ENCODE measurements at places on chromosomes 6 and 20.

DNA sequence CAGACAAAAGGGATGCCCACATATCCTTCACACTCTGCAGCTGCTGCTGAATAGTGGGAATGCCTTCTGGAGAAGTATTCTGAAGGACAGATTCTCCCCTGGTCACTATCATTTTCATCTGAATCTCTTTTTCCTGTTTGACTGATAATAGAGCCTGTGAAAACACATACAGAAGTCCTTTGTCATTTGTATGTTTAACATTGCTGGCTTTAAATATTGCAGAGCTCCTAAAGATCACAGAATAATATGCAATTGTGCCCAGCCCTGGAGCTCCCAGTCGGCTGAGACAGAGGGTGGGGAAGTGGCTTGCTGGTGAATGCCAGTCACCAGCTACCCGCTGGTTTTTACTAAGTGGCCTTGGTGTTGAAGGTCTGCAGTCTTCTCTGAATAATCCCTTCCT, 272.3 kb downstream of the SYNE1 start:
- DNase-seq, result no peak

DNA sequence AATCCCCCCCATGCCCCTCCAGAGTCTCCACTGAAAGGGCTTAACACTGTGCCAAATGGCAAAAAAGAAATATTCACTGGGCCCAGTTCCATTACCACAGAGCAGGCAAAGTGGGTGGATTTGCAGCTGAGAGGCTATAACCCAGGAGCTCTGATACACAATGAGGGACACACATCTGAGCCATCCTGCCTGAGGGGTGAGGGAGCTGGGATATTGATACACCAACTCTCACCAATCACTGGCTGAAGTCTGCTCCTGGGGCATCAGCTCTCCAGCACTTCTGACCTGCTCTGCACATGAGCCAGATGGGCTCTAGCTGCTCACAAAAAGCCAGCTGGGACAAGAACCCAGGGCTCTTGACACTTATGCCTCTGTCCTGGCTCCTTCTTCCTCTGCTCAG, 4.9 kb downstream of the BPIFB1 start:
- DNase-seq, result no peak

- no peak for DNase-seq
Observed at GRCh38 chr6:105795913-105796517, 290.1 kb upstream of the PRDM1 start.

- DNase-seq, result no peak
Observed at GRCh38 chr6:116476002-116476678, 15.0 kb downstream of the CALHM6 start.

DNA sequence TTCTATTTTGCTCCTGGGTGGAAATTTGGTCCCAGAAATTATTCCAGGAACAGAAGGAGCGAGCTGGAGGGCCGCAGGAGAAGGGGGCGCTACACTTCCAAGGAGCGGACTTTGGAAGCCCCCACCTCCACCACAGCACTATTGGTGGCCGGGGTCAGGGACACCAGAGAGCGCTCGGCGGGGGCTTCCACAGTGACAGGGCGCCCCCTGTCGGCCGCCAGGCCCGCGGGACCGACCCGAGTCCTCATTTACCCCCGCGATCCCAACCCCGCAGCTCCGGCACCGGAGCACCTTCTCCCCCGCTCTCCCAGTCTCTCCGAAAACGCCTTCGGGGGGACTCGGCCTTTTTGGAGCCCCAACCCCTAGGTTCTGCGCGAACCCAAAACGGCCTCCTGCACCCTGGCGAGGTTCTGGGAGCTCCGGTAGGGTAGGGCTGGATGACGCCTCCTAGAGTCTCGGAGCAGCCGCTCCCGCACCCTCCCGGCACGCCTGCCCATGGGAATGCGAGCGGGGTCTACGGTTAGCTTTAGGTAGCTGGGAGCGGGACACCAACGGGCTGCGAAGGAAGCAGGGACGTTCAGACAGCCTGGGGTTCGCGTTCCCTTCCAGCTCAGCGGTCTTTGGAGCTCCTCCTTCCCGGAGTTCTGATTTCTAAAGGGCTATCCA, 2.4 kb upstream of the FOXA2 start:
- DNase-seq, result no peak

DNA sequence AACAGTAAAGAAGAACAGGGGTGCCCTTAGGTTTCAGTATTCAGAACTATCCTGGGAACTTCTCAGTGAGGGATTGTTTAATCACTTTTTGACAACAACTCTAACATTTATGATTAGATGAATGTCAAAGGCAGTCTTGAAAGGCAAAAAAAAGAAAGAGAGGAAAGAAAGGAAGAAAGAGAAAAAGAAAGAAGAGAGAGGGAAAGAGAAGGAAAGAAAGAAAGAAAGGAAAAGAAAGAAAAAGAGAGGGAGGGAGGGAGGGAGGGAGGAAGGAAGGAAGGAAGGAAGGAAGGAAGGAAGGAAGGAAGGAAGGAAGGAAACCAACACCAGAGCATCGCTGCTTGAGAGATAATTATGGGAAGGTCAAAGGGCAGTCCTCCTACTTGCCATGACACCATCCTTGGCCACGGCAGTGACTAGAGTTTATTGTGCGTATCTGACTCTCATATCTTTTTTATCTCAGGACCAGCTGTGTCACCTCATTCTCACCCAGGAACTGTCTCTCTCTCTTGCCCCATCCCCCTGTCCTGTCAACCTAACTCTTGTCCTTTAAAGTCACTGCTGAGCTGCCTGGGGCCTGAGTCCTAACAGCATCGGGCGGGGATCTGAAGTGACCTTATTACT, 96.8 kb upstream of the ATXN1 start:
- DNase-seq, result no peak

- no peak for DNase-seq
Observed at GRCh38 chr6:138405816-138406413, 1.9 kb downstream of the HEBP2 start.

DNA sequence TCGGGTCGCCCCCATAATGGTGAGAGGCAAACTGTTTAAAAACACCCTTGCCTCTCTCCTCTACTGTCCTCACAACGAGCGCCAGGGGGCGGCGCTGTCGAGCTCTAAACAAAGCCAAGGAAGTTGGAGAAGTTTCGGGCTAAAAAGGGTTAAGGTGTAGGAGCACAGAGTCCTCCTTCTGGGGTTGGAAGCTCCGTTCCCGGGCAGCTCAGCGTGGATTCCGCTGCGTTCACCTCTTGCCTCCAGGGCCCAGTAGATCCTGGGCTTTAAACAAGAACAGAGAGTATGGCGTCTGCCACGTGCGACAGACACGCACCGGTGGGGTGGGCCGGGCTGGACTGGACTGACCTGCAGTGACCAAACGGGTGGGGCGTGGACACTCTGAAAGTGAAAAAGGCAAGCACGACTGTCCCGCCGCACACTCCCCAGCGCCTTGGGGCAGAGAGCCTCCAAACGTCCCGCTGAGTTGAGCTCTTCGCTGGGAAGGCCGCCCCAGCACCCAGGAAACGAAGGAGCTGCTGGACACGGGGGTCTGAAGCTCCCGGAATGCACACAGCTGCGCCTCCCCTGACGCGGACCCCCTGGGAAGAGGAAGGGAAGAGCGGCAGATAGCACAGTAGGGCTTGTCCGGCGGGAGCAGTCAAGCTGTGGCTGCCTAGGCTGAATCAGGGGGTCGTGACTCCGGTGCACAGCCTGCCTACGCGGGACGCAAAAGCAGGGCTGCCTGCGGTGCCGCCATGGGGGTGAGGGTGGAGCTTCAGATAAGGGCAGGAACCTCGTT, 1.6 kb upstream of the THBD start:
- DNase-seq, result peak; percentile 70

GRCh38 chr20:46946181-46946624, 51.6 kb downstream of the EYA2 start:
- no peak for DNase-seq

DNA sequence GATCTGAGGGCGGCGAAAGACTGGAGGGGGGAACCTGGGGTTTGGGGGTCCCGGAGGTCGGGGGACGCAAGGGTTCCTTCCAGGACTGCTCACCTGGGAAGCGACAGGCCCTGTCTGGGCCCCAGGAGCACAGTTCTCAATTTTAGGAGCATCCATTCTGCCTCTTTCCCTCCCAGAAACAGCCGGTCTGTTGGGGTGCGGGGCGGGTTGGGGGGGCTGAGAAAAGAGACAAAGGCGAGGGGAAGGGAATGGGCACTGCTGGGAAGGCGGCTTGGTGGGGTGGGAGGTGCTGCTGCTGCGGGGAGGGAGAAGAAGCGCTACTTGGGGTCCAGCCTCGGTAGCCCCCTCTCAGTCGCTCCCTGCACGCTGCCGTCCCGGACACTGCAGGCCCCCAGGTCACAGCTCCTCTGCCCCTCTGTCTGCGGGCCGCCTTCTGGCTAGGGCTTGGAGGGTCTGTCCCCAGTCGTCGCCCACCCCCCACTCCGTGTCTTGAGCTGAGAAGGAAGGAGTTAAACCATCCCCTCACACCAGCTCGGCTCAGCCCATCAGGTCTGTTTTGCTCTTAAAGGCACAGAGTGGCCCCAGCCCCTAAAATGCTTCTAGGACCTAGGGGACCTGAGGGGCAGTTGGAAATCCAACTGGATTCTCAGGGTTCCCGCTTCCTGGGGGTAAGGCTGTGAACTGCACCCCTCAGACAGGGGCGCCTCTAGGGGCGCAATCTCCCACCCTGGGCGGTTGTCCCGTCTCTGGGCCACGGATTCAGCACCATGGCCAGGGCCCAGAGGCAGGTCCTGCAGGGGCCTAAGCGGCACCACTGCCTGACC, 690 bp downstream of the GDAP1L1 start:
- no peak for DNase-seq

DNA sequence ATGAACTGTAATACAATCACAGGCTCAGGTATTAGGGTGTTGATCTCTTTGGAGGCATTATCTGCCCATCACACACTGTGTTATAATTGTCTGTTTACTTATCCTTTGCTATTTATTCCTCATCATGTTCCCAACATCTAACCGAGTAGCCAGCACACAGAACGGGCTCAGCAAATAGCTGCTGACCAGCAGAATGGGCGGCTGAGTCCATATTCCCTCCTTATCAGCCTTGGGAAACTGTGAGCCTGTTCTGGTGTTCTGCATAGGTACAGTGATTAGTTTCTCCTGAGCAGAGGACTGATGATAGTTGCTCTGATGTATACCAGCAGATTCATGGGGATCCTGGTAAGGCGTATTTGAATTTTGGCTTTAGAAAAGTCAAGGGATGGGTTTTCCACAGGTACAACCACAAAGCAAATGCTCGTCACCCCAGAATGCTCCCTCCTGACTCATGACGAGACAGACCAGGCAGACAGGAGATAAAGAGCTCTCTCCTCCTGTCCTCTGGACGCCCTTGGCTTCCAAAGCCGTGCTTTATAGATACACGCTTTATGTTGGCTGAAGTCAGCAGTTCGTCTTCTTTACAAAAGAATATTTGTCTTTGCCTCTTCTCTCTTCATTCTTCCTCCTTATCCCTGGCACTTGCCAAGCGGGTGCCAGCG, 166.7 kb downstream of the TTLL2 start:
- no peak for DNase-seq

DNA sequence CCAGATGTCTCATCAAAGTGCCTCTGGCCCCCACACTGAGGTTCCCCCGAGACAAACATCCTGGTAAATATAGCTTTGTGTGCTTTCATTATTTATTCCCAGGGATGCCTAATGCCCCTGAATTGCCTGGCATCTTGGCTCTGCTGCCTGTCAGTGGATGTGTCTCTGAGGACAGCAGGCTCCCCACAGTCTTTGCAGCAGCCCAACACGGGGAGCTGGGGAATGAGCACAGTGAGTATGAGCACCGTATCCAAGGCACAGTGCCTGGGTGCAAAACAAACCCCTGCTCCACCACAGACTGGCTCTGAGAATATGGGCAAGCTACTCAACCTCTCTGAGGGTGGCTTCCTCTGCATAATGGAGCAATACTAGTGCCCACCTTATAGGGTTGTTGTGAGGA, 165.9 kb downstream of the PTPRT start:
- DNase-seq, result no peak

DNA sequence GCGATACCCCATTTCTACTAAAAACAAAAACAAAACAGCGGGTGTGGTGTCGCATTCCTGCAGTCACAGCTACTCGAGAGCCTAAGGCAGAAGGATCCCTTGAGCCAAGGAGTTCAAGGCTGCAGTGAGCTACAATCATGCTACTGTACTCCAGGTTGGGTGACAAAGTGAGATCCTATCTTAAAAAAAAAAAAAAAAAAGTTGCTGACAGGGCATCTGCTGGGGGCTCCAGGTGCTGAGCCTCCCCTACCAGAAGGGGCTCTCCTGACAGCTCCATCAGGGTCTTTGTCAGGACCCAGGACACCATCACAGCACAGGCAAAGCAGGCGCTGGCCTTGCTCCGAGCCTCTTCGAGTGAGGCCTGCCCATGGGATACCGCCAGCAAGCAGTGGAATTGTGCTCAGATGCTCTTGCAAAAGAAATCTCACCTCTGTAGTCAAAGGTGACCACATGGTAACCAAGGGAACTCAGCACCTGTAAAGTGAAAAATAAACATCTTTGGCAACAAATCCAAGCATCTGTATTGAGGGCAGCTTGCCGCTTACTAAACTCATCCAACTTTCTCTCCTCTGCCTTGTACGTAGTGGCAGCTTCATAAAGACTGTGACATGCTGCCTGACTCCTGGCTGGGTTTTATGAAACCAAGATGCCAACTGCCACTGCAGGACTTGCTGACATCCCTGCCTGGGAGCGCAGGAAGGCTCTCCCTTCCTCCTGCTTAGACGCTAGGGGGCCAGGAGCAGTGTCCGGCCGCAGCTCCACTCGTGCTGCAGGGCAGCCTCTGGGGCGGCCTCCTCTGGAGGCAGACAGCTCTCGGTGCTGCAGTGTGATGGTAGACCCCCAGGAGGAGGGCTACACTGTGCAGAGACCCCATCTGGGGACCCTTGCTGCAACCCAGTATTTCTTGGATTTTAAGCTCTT, 66.9 kb downstream of the PYGB start:
- DNase-seq, result no peak

- DNase-seq, result no peak
Observed at GRCh38 chr6:19836799-19837510, at the start of gene ID4. Gene ID4 (plus strand): TSS chr6:19837370. CDS start chr6:19837755, 385 bp downstream.

GRCh38 chr20:60648556-60648955, 603.5 kb upstream of the CDH4 start:
- DNase-seq, result no peak

DNA sequence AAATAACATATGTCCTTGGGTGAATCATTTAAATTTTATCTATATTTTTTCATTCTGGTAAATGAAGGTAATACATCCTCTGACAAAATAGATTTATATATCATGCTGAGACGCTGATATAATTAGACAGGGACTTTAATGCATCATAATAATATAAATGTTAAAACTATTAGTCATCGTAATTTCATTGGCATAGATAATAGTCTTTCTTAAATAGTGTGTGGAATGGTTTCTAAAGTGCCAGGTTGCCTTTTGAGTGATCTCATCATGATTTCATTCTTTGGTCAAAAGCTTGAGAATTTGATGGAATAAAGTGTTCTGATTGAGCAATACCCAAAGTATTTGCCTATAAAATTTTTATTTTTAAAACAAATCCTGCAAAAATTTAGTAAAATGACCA, 43.2 kb upstream of the BMP5 start:
- DNase-seq, result no peak

Data from bone marrow (tissue), 2 donors.